IMR-90 (cell line): ENCODE measurements at places on chromosomes 2 and 18. TPM values are rescaled to one million over a fixed set of nuclear protein-coding genes. Genes with fewer than 3 reads are reported as not detected.

DNA sequence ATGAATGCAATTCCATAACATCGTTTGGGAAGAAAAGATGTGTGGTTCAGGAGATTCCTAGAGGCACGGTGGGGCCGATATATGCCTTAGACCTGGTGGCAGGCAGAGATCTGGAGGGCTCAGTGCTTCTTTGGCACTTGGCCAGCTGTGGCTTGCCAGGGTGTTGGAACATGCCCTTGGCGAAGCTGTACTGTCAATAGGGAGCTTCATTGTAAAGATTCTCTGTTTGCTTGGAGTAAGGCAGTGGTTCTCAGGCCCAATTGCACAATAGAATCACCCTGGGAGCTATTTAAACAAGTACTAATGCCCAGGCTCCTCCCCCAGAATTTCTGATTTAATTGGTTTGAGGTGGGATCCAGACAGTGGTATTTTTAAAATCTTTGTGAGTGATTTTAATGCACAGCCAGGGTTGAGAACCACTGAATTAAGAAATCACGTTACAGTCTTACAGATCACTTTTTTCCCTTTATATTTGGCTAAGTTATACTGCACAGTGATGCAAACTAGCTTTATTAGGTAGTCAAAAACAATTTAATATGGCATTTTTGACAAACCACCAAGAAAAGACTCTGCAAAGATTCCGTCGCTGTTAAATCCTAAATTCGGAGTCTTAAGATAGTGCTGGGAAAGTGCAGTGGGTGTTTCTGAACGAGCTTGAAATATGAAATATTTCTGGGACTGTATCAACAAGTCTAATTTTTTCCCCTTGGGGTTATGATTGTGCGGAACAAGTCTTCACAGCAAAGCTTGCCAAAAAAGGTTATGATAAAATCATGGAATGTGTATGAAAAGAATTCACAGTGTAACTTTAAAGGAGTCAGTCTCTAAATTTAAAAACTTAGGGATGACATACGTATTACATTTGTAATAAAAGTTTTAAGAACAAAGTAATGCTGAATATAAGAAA is 78.0 kb downstream of the CRIM1 start:
- H3K4me3 ChIP-seq: no peak overlapping the region
- peaks cover 10% of the 10 kb centered on the region; the same call in 1 of the 2 replicates for H3K36me3 ChIP-seq
- H3K27ac ChIP-seq: peak overlapping the region; percentile 80
- H3K4me1 ChIP-seq: peaks cover 28% of the 10 kb centered on the region
- no peaks in the 10 kb centered on the region for H3K27me3 ChIP-seq

DNA sequence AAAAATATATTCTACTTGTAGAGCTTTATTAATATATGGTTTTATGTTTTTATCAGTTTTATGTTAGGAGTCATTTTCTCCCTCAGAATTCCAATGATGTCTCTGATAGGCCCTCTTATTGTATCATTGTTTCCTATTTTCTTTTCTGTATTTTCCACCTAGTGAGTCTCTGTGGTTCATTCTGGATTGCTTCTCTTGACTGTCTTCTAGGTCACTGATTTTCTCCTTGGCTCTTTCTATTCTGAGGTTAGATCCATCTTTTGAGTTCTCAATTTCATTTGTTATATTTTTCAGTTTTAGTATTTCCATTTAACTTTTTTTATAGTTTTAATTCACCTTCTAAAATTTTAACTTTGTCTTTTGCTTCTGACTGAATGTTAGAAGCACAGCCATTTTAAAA is 37.6 kb downstream of the EIF5B start:
- H3K4me3 ChIP-seq: no peak overlapping the region
- no peaks in the 10 kb centered on the region for H3K4me1 ChIP-seq
- DNase-seq: no peak
- H3K27me3 ChIP-seq: no peaks in the 10 kb centered on the region

- H3K4me3 ChIP-seq: peak overlapping the region; percentile 82
- H3K27ac ChIP-seq: peak overlapping the region; percentile 92
- peaks cover under 1% of the 10 kb centered on the region; the same call in 1 of the 2 replicates for H3K27me3 ChIP-seq
- DNase-seq: no peak
Measured at GRCh38 chr2:55418512-55419232, 984 bp downstream of the CCDC88A start.

- H3K4me1 ChIP-seq: peaks cover 13% of the 10 kb centered on the region
- H3K27ac ChIP-seq: no peak overlapping the region
- H3K4me3 ChIP-seq: no peak overlapping the region
- no peak for DNase-seq
Measured at GRCh38 chr2:227461811-227462461, 10.0 kb upstream of the AGFG1 start.

- no peak overlapping the region for H3K4me3 ChIP-seq
- peaks cover 38% of the 10 kb centered on the region for H3K4me1 ChIP-seq
- peak overlapping the region; percentile 32; the same call in 1 of the 2 replicates for H3K27ac ChIP-seq
- peaks cover 19% of the 10 kb centered on the region for H3K36me3 ChIP-seq
- no peak for DNase-seq
Measured at GRCh38 chr2:47064106-47064505, 91.0 kb downstream of the STPG4 start.

GRCh38 chr2:202109737-202110184 is 36.7 kb downstream of the KIAA2012 start:
- H3K4me3 ChIP-seq: no peak overlapping the region
- peak; percentile 61 for DNase-seq
- H3K4me1 ChIP-seq: peaks cover 29% of the 10 kb centered on the region
- no peak overlapping the region; the same call in 1 of the 2 replicates for H3K27ac ChIP-seq
- H3K27me3 ChIP-seq: no peaks in the 10 kb centered on the region
- H3K36me3 ChIP-seq: no peaks in the 10 kb centered on the region

DNA sequence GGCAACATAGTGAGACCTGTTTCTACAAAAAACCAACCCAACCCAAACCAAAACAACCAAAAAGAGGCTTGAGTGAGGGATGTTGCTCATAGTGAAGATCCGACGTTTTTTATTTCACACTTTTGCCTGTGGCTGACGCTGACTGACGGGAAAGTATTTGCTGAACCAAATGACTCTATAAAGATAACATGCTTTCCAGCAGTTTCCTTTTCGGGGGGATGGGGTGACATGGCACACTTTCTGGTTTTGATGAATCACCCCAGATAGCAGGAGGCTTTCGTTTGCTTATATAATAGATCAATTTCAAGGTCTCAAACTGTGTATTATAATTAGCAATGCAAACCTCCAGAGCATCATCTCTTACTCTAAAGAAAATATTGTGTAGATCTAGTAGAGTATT is 150.8 kb downstream of the AQP4 start:
- H3K27me3 ChIP-seq: no peaks in the 10 kb centered on the region
- H3K4me1 ChIP-seq: no peaks in the 10 kb centered on the region
- no peak for DNase-seq
- no peak overlapping the region for H3K27ac ChIP-seq
- no peaks in the 10 kb centered on the region for H3K36me3 ChIP-seq

- no peaks in the 10 kb centered on the region for H3K36me3 ChIP-seq
- no peak overlapping the region for H3K4me3 ChIP-seq
- no peaks in the 10 kb centered on the region for H3K27me3 ChIP-seq
- H3K27ac ChIP-seq: no peak overlapping the region
Measured at GRCh38 chr2:203225423-203226039, 13.3 kb upstream of the CYP20A1 start.

DNA sequence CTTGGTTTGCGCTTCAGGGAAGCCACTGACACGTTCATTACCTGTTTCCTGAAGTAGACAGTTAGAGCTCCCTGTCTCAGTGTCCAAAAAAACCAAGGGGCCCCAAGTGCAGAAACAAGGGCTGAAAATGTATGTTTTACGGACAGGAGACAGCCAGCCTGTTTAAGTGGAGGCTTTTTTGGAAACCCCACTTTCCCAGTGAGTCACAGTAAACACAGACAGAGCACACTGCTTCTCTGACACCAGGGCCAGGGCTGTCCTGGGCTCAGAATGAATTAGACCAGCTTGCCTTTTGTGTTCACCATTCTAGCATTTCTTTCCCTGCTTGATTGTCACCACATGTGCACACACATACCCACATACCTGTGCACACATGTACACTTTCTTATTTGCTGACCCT is 128.6 kb downstream of the SH3RF3 start:
- DNase-seq: peak; percentile 70
- no peaks in the 10 kb centered on the region for H3K36me3 ChIP-seq
- no peak overlapping the region for H3K4me3 ChIP-seq
- H3K4me1 ChIP-seq: peaks cover 21% of the 10 kb centered on the region

GRCh38 chr18:34491719-34492118 is 218.4 kb upstream of the DTNA start:
- no peak for DNase-seq
- H3K4me1 ChIP-seq: no peaks in the 10 kb centered on the region
- H3K27ac ChIP-seq: no peak overlapping the region

The ICOS gene
- polyA plus RNA-seq: not detected in 2 replicates

DNA sequence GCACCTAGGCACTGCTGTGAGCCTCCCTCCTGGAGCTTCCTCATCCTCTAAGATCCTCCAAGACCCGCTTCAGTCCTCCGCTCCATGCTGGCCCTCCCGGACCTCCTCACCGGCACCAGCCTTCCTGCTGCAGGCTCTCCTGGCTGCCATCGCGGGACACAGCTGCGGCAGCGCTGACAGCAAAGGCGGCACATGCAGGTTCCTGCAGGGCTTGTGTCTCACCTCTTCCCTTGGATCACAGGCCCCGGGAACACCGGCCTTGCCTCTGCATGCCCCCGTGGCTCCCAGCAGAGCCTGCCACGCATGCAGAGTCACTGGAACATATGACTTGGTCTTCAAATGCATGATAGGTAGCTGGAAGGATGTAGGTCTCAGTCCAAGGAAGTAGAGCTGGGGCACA is 67.2 kb downstream of the PTGR3 start:
- H3K27me3 ChIP-seq: peaks cover 18% of the 10 kb centered on the region
- H3K36me3 ChIP-seq: no peaks in the 10 kb centered on the region
- H3K4me3 ChIP-seq: no peak overlapping the region
- H3K4me1 ChIP-seq: no peaks in the 10 kb centered on the region
- DNase-seq: no peak

DNA sequence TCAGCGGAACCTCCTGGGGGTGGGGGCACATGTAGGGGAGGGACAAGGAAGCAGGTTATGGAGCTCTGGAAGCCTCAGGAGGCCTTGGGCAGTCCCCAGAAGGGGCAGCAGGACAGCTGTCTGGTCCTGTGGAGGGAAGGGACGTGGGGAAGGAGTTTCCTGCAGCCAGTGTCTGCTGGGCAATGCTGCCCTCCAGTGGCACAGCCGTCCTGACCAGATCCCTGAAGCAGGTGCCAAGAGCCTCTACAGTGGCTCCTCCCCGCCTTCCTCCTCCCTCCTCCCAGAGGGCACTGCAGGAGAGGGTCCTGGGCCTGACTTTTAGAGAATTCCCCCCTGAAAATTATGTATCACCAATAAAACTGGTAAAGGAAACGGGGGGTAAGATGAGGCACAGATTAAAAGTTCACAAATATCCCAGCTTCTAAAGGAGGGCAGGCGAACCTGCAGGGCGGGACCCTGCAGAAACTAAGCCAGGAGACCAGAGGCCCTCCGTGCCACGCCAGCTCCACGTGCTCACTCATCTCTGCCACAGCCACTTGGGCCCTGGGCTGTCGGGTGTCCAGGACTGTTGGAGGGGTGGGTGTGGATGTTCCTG is 258.5 kb downstream of the TWIST2 start:
- no peaks in the 10 kb centered on the region for H3K27me3 ChIP-seq
- DNase-seq: peak; percentile 63
- H3K27ac ChIP-seq: no peak overlapping the region
- no peaks in the 10 kb centered on the region for H3K4me1 ChIP-seq
- H3K4me3 ChIP-seq: no peak overlapping the region

- no peak overlapping the region for H3K27ac ChIP-seq
- peak; percentile 12 for DNase-seq
- peaks cover 26% of the 10 kb centered on the region for H3K36me3 ChIP-seq
- no peak overlapping the region for H3K4me3 ChIP-seq
- H3K4me1 ChIP-seq: no peaks in the 10 kb centered on the region
Measured at GRCh38 chr2:60796573-60797509, 40.8 kb downstream of the PAPOLG start.

- no peaks in the 10 kb centered on the region for H3K36me3 ChIP-seq
- no peak overlapping the region for H3K4me3 ChIP-seq
- H3K4me1 ChIP-seq: 0 out of 2 replicates have a peak, but pooled peaks cover 1% of the 10 kb centered on the region
- DNase-seq: no peak
- H3K27ac ChIP-seq: no peak overlapping the region; the same call in 1 of the 2 replicates
- H3K27me3 ChIP-seq: no peaks in the 10 kb centered on the region
Measured at GRCh38 chr2:39228413-39229209, 15.2 kb downstream of the CDKL4 start.

The CAPN14 gene
- 0.07 and 0.09 TPM in 2 replicates for polyA plus RNA-seq

DNA sequence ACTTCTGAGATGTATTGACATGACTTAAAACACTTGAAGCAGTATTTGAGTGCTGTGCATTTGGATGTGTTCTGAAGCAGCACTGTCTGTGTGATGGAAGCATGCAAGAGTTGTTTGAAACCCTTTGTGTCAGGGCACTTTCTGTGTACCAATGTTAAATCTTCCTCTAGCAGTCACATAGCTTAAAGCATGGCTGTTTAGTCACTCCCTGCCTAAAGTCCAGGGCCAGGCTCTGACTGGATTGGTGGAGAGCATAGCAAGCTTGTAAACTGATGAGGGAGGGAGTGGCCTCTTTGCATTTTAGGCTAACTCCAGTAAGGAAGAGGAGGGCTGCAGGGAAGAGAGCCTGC is 73.5 kb downstream of the MYO1B start:
- DNase-seq: peak; percentile 85
- no peaks in the 10 kb centered on the region for H3K27me3 ChIP-seq
- peak overlapping the region; percentile 57; the same call in 1 of the 2 replicates for H3K27ac ChIP-seq
- no peak overlapping the region for H3K4me3 ChIP-seq
- no peaks in the 10 kb centered on the region for H3K36me3 ChIP-seq

The BMPR2 gene
- polyA plus RNA-seq: 15.7 and 17.0 TPM in 2 replicates
